ENCODE measurements at places on chromosomes 4 and X.

- DNase-seq = no peak
These were observed 31.0 kb upstream of the HTRA3 start for GRCh38 chr4:8238515-8239053.

DNA sequence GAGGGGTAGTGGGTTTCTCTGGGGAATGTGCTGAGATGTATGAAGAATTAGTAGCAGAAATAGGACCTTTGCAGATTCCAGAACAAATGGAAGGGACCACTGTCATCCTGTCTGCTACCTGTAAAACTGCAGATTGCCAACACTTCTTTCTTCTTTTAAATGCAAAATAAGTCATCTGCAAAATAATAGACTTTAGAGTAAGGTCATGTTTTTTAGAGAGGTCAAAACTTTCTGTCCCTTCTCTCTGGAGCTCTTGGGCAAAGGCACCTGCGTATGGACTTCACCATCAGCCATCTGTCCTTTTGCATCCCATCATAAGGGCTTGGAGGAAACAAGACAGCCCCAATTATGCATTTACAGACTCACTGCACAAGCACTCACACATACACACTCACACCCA is 121.1 kb upstream of the PPARGC1A start:
- DNase-seq = no peak

GRCh38 chrX:12970691-12971202 is 4.2 kb upstream of the TMSB4X start:
- DNase-seq = peak; percentile 60

- DNase-seq = no peak
These were observed 39.4 kb downstream of the LDB2 start for GRCh38 chr4:16859031-16859430.

- DNase-seq = peak; percentile 40
These were observed 16.2 kb upstream of the ZCCHC12 start for GRCh38 chrX:118807151-118808017.

- peak; percentile 24 for DNase-seq
These were observed 126.0 kb upstream of the ENPP6 start for GRCh38 chr4:184343502-184344177.

GRCh38 chr4:129342819-129343408 is 247.0 kb downstream of the C4orf33 start:
- DNase-seq = peak; percentile 90

- DNase-seq = no peak
These were observed 123.4 kb upstream of the GUCY1A1 start for GRCh38 chr4:155543126-155543765.

GRCh38 chrX:38312436-38312835 is 14.9 kb downstream of the RPGR start:
- DNase-seq = no peak

- DNase-seq = no peak
These were observed 34.2 kb downstream of the WDR13 start for GRCh38 chrX:48631376-48632090.

DNA sequence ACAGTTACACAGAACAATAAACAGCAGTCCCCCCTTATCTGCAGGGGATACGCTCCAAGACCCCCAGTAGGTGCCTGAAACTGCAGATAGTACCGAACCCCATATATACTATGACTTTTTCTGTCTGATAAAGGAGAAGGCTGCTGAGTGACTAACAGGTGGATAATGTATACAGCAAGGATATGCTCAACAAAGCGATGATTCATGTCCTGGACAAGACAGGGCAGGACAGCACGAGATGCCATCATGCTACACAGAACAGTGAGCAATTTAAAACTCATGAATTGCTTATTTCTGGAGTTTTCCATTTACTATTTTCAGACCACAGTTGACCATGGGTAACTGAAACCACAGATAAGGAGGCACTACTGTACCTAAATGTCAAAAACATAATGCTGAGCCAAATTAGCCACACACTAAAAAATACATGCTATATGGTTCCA is 76.1 kb downstream of the MANBA start:
- no peak for DNase-seq

DNA sequence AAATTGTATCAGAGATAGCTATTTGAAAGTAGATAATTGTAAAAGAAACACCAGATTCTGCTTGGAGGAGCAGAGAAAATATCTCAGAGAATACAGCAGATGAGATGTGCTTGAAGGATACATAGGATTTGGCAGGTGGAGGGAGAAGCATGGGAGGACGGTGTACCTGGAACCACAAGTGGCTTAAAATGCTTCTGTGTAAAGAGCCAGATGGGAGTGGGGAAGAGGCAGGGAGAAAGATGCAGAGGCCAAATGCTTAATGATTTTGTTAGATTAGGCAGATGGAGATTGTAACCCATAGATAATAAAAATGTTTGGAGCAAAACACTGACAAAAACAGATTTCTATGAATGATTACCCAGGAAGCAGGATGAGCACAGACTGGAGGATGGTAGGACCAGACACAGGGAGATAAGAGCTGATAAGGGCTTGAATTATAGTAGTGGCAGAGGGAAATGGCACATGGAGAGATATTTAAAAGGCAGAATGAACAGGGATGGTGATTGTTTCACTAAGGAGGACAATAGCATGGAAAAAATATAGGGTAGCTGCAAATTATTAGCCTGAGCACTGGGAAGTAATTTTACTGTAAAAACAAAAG is 145.7 kb upstream of the TBC1D9 start:
- DNase-seq = no peak

DNA sequence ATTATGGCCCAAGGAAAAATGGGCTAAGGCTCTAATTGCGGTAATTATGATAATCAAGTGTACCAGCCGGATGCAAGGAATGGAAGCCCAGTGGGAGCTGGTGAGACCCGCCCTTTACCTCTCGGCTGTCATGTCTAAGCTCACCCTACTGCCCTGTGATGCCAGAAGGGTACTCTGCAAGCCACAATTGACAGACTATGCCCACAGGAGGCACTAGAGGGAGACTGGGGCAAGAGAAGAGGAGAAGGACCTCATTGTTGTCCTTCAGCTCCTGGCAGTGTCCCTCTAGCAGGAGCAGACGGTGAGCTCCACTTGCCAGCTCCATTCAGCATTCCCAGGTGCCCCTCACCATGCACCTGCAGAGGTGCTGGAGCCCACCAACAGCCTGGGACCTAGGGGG is 141.8 kb downstream of the SMIM20 start:
- peak; percentile 13 for DNase-seq

GRCh38 chr4:148061795-148062194 is 329.9 kb downstream of the ARHGAP10 start:
- DNase-seq = no peak

DNA sequence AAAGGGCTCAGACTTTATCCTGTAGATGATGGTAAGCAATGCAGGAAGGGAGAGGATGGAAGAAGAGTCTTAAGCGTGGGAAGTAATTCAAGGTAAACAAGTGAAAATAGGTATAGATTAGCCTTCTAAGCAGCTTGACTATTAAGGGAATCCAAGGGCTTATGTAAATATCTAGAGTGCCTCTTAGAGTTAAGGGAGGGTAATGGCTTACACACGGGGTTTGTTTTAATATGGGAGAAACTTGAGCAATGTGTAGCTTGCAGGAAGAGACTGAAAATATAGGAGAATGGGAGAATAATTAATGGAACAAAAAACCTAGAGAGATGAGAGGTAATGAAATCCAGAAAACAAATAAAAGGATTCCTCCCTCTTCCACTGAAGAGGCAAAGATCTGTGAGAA is 12.8 kb upstream of the SAP30 start:
- DNase-seq = no peak

GRCh38 chrX:131572372-131573014 is 28.6 kb downstream of the OR13H1 start:
- DNase-seq = no peak

GRCh38 chr4:144851948-144852347 is 206.0 kb downstream of the HHIP start:
- DNase-seq = no peak

DNA sequence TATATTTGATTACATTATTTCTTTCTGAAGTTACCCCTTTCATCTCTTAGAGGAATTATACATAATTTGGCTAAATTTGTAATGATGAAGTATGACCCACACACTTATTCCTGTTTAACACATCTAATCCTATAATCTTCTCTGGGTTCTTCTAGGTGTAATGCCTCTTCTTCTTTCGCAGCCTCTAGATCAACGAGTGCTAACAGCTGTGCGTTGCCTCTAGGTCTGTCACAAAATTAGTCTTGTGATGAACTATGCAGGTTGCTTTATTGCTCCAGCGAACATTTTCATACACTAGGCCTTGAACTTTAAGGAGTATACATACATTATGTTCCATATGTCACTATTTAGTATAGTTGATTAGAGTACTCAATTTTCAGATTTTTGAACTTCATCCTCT is 89.9 kb downstream of the TTC29 start:
- no peak for DNase-seq

GRCh38 chr4:163535657-163536056 is 41.2 kb downstream of the TMA16 start:
- DNase-seq = no peak

DNA sequence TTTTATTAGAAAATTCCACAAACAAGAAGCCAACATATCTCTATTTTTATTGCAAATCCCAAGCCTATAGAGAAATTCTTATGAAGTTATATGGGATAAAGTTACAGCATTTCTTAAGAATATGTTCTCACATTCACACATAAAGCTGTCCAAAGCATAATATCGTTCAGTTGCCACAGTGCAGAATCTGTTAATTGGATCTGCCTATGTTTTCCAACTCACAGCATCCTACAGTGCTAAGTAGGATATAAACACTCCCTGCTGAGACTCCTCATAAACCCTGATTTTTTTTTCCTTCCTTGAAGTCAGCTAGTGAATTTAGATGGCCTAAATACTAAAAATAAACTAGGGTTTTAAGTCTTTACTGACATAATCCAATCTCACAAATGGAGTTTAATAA is 307.9 kb downstream of the PDGFC start:
- no peak for DNase-seq

DNA sequence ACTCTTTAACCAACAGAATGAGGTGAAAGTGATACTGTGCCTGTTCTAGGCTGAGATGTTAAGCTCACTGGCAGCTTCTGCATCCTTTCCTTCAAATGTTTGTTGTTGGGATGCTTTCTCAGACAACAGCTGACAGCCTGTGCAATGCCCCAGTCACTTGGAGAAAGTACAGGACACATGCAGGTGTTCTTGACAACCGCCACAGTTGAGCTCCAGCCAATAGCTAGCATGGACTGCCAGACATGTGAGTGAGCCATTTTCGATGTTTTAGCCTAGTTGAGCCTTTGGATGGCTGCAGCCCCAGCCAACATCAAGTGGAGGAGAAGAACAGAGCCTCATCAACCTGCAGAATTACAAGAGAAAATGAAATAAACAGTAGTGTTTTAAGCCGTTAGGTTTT is 94.1 kb upstream of the PPP3CA start:
- no peak for DNase-seq

DNA sequence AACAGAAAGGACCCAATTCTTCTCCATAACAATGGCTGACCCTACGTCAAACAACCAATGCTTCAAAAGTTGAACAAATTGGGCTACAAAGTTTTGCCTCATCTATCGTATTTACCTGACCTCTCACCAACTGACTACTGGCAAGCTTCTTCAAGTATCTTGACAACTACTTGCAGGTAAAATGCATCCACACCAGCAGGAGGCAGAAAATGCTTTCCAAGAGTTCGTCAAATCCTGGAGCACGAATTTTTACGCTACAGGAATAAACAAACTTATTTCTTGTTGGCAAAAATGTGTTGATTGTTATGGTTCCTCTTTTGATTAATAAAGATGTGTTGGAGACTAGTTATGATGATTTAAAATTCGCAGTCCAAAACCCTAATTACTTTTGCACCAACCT is 6.7 kb upstream of the GAB1 start:
- DNase-seq = no peak

- DNase-seq = peak; percentile 13
These were observed 4.2 kb downstream of the CENPVL3 start for GRCh38 chrX:51614353-51615012.

DNA sequence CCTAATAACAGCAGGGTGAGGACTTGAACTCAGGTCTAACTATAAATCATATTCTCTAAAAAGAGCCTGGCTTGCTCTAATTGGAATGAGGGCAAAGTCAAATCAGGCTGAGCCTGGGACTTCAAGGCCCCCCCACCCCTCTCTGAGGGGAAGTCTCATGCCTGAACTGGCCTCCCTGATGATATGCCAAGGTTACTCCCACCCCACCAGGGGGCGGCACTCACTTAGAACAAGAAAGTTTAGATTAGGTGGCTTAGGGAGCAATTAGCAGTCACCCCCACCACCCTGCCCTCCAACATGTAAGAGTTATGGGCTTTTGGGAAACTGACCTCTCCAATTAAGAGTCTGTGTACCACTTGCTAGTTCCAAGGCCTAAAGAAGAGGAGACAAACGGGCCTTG is 2.7 kb downstream of the FOXO4 start:
- peak; percentile 68 for DNase-seq

GRCh38 chr4:38582445-38582844 is 81.6 kb upstream of the KLF3 start:
- no peak for DNase-seq

DNA sequence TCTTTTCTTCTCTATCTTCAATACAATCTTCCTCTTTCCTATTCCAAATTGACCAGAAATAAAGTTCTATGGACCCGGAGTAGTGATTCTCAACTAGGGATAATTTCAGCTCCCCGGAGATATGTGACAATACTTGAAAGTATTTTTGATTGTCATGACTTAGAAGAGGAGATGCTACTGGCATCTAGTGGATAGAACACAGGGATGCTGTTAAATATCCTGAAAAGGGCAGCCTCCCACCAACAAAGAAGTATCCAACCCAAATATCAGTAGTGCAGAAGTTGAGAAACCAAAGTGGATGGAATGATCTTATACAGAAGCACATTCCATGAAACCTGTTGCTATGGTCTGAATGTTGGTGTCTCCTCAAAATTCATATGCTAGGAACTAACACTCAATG is 65.7 kb upstream of the NDST3 start:
- DNase-seq = no peak

DNA sequence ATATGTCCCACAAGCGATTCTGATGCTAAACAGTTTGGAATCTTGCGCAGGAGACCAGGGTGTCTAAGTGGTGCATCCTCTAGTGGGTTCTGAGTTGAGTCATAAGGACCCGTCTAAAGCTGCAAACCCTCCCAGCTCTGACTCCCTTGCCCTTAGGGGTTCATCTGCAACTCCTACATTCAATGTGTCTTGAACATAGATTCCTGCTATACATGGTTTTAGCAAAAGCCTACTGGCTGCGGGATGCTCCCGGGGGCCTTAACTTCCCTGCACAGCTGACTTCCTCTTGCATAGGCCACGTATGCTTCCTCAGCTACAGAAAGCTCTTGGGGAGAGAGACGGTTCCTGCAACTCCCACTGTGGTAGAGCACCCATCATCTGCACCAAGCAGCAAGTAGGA is 236.7 kb downstream of the EVC2 start:
- DNase-seq = no peak

GRCh38 chr4:40515398-40516293 is 114.0 kb downstream of the RBM47 start:
- no peak for DNase-seq

GRCh38 chr4:24795666-24796381 is 451 bp downstream of the SOD3 start:
- DNase-seq = no peak
